Activated naive CD8-positive, alpha-beta T cell treated with anti-CD3 and anti-CD28 coated beads, Interleukin-2, amount 50 U/mL, for 24 hours (primary cell): ENCODE measurements at places on chromosomes 11 and 22.

- DNase-seq = no peak
These were observed 8.0 kb upstream of the CHADL start for GRCh38 chr22:41248758-41249157.

GRCh38 chr22:38352436-38352835 lies 35.2 kb upstream of the CSNK1E start:
- DNase-seq = no peak

DNA sequence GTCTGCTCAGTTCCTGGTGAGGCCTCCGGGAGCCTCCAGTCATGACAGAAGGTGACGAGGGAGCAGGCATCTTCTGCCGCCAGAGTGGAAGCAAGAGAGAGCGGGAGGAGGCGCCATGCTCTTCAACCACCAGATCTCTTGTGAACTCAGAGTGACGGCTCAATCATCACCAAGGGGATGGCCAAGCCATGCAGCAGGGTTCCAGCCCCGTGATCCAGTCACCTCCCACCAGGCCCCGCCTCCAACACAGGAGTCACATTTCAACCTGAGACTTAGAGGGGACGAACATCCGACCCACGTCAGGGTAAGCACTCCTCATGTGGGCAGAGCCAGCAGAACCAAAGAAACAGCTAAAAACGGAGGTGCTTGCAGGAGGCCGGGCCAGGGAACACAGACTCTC lies 1470.5 kb downstream of the BRD1 start:
- DNase-seq = no peak

- no peak for DNase-seq
These were observed 39.9 kb downstream of the SERGEF start for GRCh38 chr11:17972987-17973386.

- no peak for DNase-seq
These were observed 3.7 kb downstream of the ALX4 start for GRCh38 chr11:44306052-44306917.

DNA sequence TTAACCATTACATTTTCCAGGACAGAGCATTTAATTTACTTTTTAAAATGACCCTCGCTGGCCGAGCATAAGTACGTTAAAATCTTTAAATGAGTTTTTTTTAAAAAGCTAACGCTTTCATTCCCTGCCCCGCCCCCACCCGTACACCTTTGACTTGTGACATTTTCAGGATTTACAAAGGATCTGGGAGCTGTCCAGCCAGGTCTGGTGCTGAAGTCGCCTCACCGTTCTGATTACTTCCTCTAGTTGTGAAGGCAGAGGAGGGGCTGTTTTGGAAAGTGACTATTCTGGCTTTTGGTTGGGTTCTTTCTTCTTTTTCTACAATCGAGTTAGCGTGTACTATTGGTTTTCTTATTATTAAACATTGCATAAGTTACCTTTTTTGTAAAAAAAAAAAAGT lies 2.9 kb downstream of the C11orf87 start:
- no peak for DNase-seq
